Stimulated activated CD8-positive, alpha-beta memory T cell treated with anti-CD3 and anti-CD28 coated beads, Interleukin-4, amount 100 ng/mL, for 1 hour (primary cell): ENCODE measurements at places on chromosomes 1 and 21.
A peak's percentile ranks its signal among the peaks of the same experiment; 100 is the strongest.

- DNase-seq: no peak
Measured at GRCh38 chr1:203828503-203828902, 32.9 kb upstream of the SNRPE start.

DNA sequence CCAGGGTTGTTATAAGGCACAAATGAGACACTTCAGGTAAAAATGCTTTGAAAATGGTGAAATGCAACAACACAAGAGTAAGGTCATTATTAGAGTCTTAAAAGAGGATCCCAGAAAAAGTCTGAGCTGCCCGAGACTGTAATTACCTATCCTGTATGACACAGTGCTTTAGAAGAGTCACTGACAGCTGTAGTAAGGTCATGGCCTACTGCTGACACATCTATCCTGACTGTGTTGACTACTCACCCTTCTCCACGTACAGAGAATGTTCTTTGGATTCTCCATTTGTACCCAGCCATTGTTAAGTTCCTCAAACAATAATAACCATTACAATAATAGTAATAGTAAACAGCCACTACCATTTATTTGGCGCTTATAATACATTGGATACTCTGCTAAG lies 104.4 kb downstream of the CACHD1 start:
- no peak for DNase-seq

- DNase-seq: no peak
Measured at GRCh38 chr1:151142411-151143056, 3.9 kb downstream of the SEMA6C start.

GRCh38 chr1:43935711-43936427 lies 2.3 kb downstream of the ARTN start:
- DNase-seq: no peak

GRCh38 chr21:44949779-44950198 lies 10.0 kb downstream of the SLX9 start:
- DNase-seq: peak; percentile 76

- no peak for DNase-seq
Measured at GRCh38 chr1:112264553-112264952, 131.5 kb upstream of the CTTNBP2NL start.

- no peak for DNase-seq
Measured at GRCh38 chr1:32388641-32389040, 5.6 kb downstream of the BSDC1 start.

- no peak for DNase-seq
Measured at GRCh38 chr1:200262326-200262965, 147.4 kb downstream of the ZNF281 start.

- no peak for DNase-seq
Measured at GRCh38 chr1:119217309-119217828, 76.9 kb upstream of the WARS2 start.

- no peak for DNase-seq
Measured at GRCh38 chr1:246012341-246012740, 494.7 kb downstream of the SMYD3 start.

DNA sequence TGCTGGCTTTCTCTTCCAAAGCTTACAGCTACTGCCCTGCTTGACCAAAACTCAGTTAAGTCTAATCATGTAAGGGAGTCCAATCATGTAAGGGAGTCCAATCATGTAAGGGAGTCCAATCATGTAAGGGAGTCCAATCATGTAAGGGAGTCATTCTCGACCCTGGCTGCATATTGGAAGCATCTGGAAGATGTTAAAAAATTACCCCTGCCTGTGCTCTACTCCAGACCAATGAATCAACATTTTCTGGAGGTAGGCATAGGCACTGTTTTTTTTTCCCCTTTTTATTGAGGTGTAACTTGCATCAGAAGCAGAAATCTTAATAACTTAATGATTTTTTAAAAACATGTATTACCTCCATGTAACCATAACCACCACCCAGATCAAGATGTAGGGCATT lies 9.4 kb downstream of the PIGP start:
- DNase-seq: no peak

GRCh38 chr1:156926175-156926574 lies 5.7 kb downstream of the LRRC71 start:
- DNase-seq: no peak

- DNase-seq: no peak
Measured at GRCh38 chr1:235865565-235866204, 1.0 kb downstream of the LYST start.

DNA sequence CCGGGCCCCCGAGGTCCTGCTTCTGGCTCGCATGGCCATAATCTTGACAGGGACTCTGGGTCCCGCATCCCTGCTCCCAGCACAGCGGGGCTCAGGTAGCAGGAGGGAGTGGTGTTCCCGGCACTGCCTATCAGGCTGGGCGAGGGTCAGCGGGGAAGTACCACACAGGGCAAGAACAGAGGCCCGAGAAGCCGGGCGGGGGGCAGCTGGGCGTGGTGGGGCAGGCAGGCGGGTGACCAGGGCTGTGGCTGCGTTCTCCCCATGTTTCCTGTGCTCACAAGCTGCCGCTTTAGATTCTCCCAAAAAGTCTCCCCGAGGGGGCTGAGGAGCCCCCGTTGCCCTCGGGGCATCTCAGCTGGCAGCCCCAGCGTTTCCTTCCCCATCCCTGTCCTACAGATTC lies 18.3 kb downstream of the ATAD3B start:
- DNase-seq: no peak

- DNase-seq: no peak
Measured at GRCh38 chr1:207888652-207889051, 22.3 kb downstream of the CD34 start.

DNA sequence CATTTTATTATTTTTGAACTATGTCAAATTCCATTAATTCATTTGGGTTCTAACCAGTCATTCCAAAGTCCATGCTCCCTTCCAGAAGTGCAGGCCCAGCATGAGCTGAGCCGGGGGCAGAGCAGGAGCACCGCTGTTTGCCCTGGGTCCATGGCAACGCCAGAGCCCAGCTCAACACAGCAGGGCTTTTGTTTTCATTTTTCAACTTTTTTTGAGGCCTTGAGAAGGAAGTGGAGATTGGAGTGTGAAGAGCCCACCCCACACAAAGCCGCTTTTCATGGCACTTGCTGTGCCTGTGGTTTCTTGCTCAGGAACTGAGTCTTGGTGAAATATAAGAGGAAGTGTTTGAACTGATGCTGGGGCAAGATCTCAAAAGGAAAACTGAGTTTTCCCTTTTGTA lies 13.2 kb upstream of the PRMT2 start:
- peak; percentile 22 for DNase-seq

GRCh38 chr1:240094041-240094722 lies 2.5 kb downstream of the FMN2 start:
- DNase-seq: no peak

- no peak for DNase-seq
Measured at GRCh38 chr1:33388805-33389771, 41.8 kb downstream of the PHC2 start.

- DNase-seq: no peak
Measured at GRCh38 chr1:175514387-175514953, 228.9 kb downstream of the TNR start.

- DNase-seq: no peak
Measured at GRCh38 chr1:52055066-52055865, at the start of gene TXNDC12. Gene TXNDC12, minus strand, starts transcription at chr1:52055191. Its CDS starts 95 bp downstream, at chr1:52055096.

- DNase-seq: no peak
Measured at GRCh38 chr1:235136111-235136510, 7.5 kb upstream of the TOMM20 start.

DNA sequence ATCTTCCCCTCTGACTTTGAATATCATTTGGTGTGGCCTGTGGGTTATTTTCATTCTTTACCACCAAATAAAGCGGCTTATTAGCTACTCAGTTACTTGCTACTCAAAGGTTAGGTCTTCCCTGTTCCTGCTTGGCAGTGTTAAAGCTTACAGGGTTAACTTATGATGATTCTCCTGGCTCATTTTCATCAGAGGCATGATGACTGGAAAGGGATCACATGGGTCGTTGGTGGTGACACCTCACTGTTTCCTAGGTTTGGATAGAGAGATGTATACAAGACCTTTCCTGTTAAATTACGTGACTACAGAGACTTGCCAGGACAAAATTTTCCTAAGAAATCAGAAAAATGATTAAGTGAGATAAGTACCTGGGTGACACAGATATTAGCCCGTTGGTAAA lies 27.4 kb downstream of the MRPS6 start:
- DNase-seq: no peak

- DNase-seq: no peak
Measured at GRCh38 chr1:73517603-73518191, 680.3 kb downstream of the LRRIQ3 start.

GRCh38 chr1:248054671-248055070 lies 8.0 kb downstream of the OR2L3 start:
- DNase-seq: no peak

- no peak for DNase-seq
Measured at GRCh38 chr1:9314111-9314510, 21.4 kb downstream of the SPSB1 start.

GRCh38 chr1:157177733-157178394 lies 39.7 kb upstream of the ETV3 start:
- no peak for DNase-seq

DNA sequence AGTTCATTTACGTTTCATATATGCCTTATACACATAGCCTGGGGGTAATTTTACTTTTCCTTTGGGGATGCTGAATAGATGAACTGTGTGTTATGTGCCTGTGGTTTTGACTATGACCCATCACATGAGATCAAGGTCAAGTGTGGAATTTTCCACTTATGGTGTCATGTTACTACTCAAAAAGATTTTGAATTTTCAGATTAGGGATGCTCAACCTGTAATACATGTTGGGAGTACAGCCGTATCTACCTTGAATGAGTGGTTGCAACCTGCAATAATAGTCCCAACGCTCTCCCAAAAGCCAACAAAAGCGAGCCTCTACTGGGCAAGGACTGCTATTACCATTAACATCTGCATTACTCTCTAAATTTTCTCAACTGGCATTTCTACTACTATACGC lies 68.5 kb upstream of the SDC3 start:
- DNase-seq: no peak

DNA sequence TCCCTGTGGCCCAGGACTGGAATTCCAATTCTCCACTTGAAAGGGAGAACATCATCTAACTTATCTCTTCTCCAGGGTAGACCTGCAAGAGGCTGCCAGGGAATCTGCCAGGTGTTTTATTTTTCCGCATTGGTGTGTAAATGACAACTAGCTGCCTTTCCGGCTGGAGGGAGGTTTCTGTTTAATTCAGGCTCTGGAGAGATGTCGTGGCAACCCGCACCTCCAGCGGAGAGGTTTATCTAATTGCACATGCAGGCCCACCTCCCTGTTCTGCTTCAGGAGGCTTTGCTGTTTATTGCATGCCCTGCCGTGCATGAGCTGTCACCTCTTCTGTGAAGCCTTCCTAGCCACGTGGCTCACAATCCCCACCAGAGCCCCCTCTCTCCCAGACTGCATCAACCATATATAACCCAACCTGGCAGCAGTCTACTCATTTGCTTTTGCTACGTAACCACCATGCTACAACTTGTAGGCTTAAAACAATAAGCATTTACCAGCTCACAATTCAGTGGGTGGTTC lies 151.6 kb downstream of the C1orf94 start:
- DNase-seq: no peak

DNA sequence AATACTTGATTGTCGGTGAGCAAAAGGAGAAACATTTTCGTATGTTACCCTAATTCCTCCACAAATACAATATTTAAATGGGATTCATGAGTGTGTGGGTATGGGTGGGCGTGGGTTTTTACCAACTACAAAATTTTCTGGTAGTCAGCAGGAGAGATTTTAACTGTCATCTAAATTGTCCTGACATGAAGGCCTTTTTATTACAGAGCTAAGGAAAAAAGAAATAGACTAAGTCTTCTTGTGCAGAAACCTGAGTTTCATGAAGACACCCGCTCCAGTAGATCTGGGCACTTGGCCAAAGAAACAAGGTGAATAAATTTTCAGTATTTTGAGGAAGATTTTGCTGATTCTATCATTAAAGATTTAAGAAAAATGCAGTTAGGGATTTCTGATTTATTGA lies 752 bp downstream of the RGS18 start:
- DNase-seq: no peak

DNA sequence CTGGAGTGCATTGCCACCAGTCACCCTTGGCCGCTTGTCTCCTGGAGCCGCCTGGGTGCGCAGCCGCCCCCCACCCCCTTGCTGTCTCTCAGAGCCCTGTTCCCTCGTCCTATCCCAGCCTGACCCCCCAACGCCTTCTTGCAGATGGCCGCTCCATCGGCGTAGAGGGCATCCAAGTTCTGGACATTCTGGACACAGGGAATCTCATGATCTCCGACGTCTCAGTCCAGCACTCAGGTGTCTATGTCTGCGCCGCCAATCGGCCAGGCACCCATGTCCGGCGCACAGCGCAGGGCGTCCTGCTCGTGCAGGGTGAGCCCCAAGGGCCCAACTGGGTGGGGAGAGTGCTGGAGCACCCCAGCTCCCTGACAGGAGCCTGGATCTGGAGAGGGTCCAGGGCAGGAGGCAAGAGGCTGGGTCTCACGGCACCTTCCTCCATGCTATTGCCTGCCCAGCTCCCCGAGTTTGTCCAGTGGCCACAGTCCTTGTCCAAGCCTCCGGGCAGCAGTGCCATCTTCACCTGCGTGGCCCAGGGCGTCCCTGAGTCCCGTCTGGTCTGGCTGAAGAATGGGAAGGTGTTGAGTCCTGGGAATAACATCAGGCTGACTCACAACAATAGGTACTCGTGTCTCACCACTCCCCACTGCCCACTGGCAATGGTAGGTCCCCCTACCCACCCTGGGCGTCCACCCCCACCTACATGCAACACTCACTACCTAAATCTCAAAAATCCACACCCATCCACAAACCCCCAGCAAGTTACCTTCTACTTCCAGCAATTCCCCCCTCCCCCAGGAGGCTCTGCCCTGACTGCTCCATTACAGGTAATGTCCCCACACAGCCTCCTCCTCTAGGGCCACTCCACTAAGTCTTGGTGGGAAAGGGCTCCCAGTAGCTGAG lies 24.6 kb downstream of the SLC27A3 start:
- DNase-seq: no peak

GRCh38 chr1:11653101-11653860 lies 948 bp downstream of the FBXO2 start:
- DNase-seq: no peak

DNA sequence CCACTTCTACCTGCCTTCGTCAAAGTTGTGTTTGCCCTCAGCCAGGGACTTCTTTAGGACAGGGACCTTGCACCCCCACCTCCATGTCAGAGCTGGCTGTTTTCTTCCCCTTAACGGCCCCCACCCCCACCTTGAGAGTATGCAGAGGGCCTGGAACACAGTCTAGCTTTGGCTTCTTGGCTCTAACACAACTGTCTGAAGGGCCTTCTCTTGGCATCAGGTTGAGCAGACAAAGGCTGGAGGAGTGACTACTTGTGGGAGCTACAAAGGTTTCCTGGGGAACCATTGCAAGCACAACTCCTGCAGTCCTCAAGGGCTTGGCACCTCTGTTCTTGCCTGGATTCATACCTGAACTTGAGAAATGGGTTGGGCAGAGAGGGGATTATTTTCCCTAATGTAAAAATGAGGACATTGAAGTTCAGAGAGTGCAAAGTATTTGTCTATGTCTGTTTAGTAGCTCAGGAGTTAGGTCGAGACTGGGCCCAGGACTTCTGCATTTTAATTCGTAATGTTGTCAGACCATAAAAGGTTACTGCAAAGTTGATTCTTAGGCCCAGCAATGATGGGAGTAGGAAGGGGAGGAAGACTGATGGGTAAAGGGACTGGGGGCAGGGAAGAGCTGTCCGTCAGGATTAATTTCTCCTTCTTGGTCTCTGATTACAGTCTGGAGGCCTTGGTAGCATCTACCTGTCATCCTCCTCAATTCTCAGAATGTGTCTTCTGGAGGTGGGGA lies 2.6 kb downstream of the CYP4B1 start:
- DNase-seq: no peak

GRCh38 chr1:167837326-167837725 lies 76.6 kb downstream of the ADCY10 start:
- no peak for DNase-seq
